CD4-positive, alpha-beta memory T cell (primary cell): ENCODE measurements at places on chromosomes 6 and 20. TPM values are rescaled to one million over a fixed set of nuclear protein-coding genes. Genes with fewer than 3 reads are reported as not detected.

DNA sequence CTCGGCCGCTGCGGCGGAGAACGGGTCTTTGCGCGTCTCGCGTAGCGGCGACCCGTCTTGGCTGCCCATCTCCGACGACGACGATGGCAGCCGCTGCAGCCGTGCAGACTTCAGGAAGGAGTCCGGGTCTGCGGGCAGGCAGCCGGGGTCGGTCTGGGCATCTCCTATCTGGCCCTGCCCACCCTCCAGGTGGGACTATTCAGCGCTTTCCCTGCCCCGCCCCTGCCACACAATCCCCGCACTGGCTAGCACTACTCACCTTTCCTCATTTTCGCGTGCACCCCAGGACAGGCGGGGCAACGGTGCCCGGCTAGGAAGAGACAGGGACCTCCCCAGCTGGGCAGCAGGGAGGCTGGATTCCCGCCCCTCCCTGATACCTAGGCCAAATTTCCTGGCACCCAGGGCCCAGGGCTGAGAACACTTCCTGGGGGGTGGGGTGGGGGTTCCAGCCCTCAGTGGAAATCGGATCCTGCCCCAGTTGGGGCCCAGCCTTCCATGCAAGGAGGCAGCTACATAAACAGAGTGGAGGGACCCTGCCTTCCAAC is 9.2 kb downstream of the GGT7 start:
- H3K27me3 ChIP-seq: no peaks in the 10 kb centered on the region
- peaks cover 2% of the 10 kb centered on the region for H3K36me3 ChIP-seq
- no peak for DNase-seq
- no peaks in the 10 kb centered on the region for H3K4me1 ChIP-seq
- H3K4me3 ChIP-seq: no peak overlapping the region

Gene TRDN
- not detected for polyA plus RNA-seq

DNA sequence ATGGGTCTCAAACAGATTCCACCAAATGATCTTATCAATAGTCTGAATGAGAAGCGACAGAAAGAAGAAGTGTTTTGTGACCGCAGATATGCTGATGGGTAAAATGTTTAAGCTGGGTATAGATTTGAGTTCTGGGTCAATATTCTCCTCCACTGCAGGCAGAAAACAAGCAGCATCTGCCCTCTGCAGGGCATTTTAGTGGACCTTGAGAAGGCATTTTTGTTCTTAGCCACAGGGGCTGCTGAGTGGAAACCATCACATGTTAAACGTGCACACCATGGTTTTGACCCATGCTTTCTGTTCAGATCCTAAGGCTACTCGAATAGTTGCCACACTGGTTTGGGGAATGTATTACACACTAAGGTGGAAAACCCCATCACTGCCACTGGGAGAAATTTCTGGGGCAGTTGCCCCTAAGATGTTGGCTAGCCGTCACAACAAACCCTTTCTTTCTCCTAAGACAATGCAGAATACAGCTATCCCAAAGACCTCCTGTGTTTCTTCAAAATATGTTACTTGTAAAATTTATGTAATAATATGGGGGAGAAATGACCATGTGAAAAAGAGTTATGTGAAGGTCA is 5.5 kb downstream of the POU3F2 start:
- H3K27ac ChIP-seq: no peak overlapping the region
- peaks cover 29% of the 10 kb centered on the region for H3K4me1 ChIP-seq
- no peaks in the 10 kb centered on the region for H3K36me3 ChIP-seq
- peaks cover 78% of the 10 kb centered on the region for H3K27me3 ChIP-seq
- H3K4me3 ChIP-seq: no peak overlapping the region
- DNase-seq: no peak

Gene LST1
- polyA plus RNA-seq: 34.8 TPM

DNA sequence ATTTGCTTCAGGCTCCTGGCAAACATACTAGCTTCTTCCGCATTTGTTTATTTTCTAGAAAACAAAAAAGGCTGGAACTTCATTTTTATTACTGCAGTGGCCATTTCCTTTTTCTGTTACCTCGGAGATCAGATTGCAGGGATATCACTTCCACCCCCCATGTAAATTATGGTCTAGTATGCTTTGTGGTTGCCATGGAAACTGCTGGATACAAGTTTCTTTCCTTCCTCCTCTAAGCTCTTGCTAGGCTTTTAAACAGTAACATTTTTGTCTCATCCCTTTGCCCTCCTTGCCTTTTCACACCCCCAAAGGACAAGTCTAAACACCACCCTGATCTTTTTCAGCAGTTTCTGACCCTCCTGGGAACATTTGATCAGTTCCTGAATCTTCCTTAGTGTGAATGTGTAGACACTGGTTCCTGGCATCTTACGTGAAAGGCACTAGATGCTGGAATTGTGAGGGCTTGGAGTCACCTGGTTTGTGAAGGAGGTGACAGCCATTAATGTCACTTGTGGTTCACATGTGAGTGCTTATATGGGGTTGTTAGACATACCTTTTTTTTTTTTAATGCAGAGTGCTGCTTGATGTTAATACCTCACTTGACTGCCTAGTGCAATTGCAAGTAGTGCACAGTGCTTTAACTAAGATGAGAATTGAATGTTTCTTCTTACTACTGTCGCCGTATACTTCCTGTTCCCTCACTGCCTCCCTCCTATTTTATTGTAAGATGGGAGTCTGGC is 181.6 kb downstream of the JARID2 start:
- no peak overlapping the region for H3K27ac ChIP-seq
- DNase-seq: no peak
- no peaks in the 10 kb centered on the region for H3K36me3 ChIP-seq
- no peak overlapping the region for H3K4me3 ChIP-seq

Gene MOG
- polyA plus RNA-seq: not detected

- peaks cover 4% of the 10 kb centered on the region for H3K27me3 ChIP-seq
- no peaks in the 10 kb centered on the region for H3K36me3 ChIP-seq
- no peak for DNase-seq
- H3K4me3 ChIP-seq: no peak overlapping the region
- H3K4me1 ChIP-seq: no peaks in the 10 kb centered on the region
- no peak overlapping the region for H3K27ac ChIP-seq
Observed at GRCh38 chr6:165664559-165665383, 1.7 kb upstream of the PDE10A start.
